ENCODE measurements at places on chromosomes 12 and 14.

DNA sequence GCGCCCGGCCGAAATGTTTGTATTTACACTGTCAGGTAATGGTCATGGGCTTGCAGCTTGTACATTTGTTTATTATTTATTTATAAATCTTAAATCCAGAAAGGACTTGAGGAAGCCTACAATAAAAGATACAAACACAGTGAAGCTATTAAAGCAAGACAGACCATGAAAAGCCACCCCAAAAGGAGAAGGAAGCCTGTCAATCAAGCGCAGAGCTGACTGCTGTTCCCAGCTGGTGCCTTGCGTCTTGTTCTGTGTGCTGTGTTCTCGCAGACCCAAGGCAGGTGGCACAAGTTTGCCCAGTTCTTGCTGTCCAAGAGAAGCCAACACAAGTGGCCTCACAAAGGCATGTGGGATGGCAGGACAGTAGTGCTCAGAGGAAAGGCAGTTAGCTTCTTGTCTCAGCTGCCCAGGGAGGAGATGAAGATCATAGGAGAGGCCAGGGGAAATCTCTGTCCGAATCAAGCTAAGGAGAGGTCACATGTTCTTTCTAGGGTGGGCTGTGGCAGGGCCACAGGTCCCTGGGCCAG lies 73.2 kb downstream of the SLC25A47 start:
- no peak for DNase-seq

DNA sequence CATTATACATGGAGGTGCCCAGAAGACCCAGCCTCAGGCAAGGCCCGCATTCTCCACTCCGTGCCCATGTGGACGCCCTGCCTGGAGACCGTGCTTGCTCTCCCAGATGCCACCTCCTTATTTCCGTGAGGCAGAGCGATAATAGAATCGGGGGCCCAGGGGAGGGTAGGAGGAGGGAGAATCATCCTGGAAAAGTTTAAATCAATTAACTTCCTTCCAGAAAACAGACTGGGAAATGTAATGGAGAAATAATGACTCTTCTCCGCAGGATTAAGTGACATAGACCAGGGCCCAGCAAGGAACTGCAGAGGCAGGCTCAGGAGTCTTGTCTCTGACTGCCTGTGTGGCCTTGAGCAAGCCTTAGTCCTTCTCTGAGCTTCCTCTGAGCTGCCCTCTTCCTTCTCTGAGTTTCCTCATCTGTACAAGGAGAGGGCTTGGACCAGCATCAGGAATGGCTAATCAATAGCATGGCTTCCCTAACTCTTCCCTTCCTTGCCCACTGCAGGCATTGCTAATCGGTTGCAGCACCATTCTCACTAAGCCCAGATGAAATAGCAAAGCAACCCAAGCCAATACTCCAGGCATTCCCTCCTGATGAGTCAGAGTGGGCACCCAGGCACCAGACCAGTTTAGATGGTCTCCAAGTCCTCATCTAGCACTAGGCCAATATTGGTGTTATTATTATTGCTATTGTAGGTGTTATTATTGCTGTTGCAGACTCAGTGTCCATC lies 11.3 kb upstream of the FAM222A start:
- no peak for DNase-seq

DNA sequence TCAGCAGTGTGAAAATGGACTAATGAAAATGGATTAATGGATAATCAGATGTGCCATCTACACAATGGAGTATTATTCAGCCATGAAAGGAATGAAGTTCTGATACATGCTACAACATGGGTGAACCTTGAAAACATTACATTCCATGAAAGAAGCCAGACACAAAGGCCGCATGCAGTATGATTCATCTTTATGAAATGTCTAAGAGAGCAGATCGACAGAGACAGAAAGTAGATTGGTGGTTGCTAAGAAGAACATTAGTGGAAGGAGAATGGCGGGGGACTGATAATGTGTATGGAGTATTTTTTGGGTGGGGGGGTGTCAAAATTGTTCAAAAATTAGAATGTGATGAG lies 47.3 kb downstream of the PRKAB1 start:
- DNase-seq = no peak

GRCh38 chr12:6312529-6313325 lies 2.2 kb downstream of the PLEKHG6 start:
- DNase-seq = no peak

DNA sequence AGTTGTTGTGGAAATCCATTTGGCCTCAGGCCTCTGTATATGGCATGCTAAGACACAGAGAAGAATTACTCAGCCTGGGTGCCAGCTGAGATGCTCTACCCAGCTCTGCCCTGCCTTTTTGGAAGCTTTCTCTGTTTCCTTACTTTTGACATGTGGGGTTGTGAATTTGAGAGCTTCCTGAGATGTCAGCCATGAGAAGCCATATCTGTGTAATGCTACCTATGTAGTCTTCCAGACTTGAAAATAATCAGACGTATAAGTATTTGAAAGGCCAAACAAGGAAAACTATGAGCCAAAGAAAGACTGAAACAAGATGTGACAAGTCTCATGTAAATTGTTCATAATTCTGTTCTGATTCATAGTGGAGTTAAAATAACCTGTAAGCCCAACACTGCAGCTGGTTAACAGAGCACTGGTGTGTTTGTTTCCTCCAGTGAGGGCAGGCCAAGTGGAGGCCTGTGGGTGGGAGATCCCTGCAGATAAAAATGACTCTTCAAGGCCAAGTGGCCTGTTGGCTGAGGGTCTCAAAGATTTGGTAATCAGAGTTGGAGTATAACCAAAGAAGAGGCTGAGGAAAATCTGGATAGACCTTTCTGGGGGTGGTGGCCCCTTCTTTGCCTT lies 94.0 kb downstream of the TMX1 start:
- DNase-seq = no peak

GRCh38 chr14:33586806-33587205 lies 364.1 kb downstream of the EGLN3 start:
- no peak for DNase-seq

DNA sequence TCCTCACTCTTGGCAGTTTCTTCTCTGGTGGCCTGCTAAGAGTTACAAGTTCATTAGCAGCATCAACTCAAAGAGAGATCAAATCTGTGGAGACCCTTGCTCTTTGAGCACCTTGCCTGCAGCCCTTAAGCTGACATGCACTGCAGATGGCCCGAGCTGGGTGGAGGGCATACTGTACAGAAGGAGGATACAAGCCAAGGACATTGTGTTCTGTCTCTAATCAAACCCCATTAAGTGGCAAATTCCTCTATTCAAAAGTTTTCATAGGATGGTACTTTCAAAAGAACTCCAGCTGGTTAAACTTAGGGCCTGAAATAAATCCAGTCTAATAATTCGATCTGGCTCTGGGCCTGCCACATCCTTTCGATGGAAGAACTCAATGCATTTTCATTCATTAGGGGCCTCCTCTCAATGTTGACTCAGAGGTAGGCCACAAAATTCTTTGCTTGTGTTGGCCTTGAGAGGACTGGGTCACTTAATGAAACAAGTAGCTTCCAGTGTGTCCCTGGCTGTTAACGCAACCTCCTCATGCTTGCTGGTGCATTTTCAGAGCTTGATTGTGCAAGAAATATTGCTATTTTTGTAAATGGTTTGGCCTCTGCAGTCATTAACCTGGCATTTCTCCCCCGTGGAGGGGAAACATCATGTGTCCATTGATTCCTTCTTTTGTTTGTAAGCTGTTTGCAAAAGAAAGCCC lies 318.2 kb downstream of the NUAK1 start:
- no peak for DNase-seq

DNA sequence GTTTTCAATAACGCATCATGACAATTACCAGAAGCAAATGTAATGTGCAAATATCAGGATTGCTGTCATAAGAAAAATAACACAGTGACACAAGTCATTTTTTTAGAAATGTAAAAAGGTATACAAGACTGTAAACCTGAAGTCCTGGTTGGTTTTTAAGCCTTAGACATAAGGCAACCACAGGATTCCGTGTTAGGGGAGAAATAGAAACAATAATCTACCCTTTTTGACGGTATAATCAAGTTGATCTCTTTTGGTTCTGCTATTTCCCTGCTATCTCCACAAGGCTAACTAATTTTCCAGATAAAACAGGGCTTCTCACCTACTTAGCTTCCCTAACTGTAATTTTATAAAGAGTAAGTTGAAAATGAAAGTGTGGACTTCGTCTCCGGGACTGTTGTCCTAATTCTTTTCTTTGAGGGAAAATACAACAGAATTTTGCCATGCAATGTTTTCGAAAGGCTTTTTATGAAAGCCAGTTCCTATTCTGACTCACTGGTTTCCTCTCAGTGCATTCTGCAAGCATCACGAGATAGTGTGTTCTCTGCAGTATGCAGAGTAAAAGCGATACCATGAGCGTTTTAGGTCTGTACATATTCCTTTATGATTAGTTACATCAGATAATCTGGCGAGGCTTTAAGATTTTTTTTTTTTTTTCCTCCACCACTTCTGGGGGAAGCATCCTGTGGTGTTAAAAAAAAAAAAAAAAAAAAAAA lies 10.6 kb downstream of the MYO1H start:
- no peak for DNase-seq

GRCh38 chr14:104265918-104266630 lies 127.7 kb downstream of the KIF26A start:
- no peak for DNase-seq

GRCh38 chr12:64452559-64453329 lies 824 bp downstream of the TBK1 start:
- peak; percentile 44 for DNase-seq

- DNase-seq = peak; percentile 83
Observed at GRCh38 chr12:94676031-94676641, 25.8 kb upstream of the TMCC3 start.

GRCh38 chr14:23766737-23767401 lies 130.7 kb downstream of the DHRS2 start:
- no peak for DNase-seq

DNA sequence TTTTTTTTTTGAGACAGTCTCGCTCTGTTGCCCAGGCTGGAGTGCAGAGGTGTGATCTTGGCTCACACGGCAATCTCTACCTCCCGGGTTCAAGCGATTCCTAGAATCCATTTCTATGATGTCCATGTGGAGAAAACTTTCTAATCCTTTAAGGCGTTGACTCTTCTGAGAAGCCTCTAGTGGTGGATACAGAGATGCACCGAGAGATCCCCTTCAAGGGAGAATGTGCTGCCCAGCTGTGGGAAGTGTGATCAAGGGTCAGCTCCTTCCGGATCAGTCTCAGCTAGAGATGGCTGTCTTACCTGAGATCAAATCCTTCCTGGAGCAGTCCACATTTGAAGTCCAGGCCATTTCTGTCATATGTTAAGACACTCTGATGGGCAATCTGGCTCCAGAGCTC lies 92.7 kb upstream of the HECTD1 start:
- DNase-seq = no peak

DNA sequence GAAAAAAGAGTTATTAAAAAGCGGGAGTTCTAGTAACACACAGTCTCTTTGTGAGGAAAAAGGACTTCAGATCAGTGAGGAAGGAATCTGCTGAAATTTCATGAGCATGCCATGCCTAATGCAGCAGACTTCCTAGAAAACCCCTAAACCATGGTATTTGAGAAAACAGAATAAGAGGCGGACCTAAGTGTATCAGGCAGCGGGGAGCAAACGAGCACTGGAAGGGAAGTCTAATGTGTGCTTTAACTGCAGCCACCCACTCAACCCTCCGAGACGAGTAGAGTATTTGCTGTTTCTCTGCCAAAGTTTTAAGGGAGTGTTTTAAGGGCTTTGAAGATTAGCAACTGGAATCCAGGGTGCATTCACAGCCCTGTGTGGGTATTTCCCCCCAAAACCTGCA lies 36.5 kb downstream of the ACADS start:
- no peak for DNase-seq

- DNase-seq = no peak
Observed at GRCh38 chr14:99562856-99563748, 40.9 kb downstream of the CCDC85C start.

DNA sequence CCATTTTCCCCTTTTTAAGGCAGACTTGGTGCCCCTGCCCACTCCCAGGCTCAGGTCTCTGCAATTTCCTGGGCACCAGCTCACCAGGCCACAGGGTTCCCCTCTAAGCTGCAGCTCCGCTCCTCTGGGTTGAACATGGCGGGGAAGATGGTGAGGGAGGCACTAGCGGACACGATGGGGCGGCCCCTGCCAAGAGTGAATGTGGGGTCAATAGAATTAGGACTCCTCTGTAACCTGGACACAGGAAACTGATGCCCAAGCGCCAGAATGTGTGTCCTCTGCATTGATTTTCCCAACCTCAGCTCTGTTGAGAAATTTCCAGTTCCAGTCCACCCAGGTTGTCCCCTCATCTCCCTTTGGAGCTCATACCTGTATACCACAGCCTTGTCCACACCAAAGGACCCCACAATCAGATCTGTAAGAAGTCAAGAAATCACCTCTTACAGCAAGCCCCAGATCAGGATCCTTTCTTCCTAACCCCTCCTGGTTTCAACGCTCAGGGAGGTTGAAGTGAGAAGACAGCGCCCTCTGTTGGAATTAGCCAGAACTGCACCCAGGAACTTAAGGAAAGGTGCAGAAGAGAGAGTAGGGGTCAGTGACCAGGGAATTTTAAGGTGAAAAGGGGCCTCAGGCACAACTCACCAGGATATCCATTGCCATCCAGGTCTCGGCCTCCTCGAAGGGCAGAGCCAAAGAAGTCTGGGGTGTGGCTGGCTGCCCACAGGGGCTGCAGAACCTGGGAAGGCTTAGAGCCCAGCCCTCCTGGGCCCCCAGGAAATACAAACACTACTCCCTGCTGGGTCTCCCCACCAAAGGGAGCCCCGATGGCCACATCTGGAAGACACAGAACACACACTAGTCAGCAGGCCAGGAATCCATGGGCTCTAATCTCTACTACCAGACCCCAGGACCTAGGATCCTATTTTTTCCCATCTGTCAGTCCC lies 14.7 kb downstream of the ITGA5 start:
- DNase-seq = peak; percentile 74

DNA sequence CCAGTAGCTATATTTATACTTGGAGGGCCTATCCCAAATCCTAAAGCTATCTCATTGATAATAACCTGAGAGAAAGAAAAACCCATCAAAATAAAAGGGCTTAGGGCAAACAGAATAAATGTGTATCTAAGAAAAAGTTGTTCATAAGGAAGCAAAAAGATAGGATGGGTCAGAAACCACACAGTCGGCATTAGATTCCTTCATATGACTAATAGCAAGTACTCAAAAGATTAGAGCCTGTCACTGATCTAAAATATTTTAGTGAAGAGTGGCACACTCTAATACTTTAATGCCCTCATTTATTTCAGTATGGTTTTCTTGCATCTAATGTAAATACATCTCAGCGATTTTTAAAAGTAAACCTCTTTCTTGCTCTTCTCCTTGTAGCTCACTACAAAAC lies 17.1 kb upstream of the NAV3 start:
- no peak for DNase-seq

DNA sequence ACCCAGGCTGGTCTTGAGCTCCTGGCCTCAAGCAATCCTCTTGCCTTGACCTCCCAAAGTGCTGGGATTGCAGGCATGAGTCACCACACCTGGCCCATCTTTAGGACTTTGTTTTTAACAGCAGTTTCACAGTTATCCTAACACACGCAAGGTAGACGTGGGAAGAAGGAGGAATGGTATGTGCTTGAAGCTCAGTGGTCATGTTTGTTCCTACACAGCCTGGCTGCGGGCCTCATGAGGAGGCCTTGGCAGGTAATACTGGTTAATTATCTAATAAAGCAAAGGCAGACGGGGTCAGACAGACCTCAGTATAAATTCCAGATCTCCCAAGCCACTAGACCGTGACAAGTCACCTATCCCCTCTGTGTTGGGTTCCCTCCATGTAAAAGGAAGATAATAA lies 271.8 kb downstream of the PCNX1 start:
- DNase-seq = no peak

GRCh38 chr12:76690921-76691700 lies 72.8 kb upstream of the ZDHHC17 start:
- DNase-seq = no peak
